NCI-H526 treated with DMSO at 0.1 percent for 48 hours (cell line): ENCODE measurements at places on chromosomes 2 and 18.

GRCh38 chr2:196170606-196171247 lies 651 bp downstream of the STK17B start:
- DNase-seq = no peak

- DNase-seq = no peak
Observed at GRCh38 chr2:43274055-43274454, 47.6 kb upstream of the ZFP36L2 start.

GRCh38 chr2:167187978-167188967 lies 300.0 kb downstream of the XIRP2 start:
- no peak for DNase-seq

GRCh38 chr2:42978887-42979415 lies 186.6 kb upstream of the HAAO start:
- no peak for DNase-seq

DNA sequence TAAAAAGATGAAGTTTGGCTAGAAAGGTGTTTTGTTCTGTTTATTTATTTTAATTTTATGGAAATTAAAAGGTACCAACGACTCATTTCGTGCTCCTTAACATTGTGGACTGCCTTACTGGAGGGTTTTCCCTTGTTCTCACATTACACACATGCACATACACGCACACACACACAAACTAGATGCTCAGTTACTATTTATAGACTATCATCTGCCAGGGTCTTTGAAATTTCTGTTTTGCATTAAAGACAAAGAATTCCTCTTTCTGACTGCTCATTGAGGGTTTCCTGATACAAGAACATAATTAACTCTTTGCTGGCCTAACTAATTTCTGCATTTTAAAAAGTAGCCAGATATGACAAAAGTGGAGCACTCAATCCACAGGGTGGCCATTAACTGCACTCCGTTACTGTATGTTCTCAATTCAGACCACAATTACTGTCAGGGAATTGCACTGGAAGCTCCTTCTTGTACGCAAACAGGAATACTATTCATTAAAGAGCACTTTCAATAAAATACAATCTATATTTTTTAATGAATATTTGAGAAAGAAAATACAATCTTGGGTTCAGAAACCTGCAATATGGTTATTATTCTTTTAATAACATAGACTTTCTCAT lies 366.9 kb upstream of the GALNT5 start:
- peak; percentile 75 for DNase-seq

- no peak for DNase-seq
Observed at GRCh38 chr18:24584205-24584604, 123.8 kb downstream of the HRH4 start.

- DNase-seq = no peak
Observed at GRCh38 chr2:109046925-109047508, 58.0 kb upstream of the EDAR start.

DNA sequence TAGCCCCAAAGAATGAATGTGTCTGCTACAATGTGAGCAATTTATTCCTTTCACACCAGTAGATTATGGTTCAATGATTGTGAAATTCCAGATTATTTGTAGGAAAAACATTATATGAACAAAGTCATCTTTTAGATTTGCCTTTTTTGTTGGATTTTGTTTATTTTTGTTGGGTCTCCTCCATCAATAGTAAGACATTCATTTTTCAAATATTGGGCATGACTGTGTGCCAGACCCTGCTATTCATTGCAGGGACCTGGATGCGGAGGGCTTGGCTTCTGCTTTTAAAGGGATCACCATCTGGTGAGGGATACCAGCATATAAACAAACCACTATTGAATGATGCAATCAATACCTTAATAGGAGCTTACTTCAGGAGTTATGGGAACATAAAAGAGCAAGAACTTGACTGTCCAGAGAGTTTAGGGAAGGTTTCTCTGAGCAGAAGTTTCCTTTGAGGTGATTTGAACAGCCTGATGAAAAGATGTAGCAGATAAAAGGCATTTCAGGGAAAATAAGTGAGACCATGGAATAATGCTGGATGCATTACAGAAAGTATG lies 486.7 kb downstream of the EPHA4 start:
- DNase-seq = no peak

DNA sequence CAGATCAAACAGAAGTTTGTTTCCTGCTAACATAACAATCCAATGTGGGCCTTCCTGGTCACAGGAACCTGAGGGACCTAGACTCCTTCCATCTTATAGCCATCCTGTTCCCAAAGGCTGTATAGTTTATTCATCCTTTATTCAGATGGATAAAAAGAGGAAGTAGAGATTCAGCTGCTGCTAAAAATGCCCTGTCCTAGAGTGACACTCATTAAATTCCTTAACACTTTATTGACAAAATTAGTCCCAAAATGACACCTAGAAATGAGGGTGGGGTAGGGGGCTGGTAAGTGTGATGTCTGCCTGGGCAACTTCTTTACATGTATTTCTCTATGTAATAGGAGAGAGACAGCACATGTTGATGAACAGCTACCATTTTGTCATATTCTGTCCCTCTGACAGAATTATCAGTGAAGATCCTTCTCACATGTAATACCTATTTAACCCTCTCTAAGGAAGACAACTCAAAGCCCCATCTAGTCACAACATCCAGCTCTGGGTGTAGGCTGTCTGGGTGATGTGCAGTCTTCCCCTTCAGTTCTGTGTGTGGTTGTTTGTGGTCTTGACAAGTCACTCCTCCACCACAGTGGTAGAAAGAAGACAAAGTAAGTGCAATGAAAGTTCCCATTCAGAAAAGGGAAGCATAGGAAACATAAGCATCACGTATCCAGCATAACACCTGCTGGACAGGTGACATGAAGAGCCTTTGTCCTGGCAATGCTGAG lies 253.9 kb upstream of the CNTNAP5 start:
- DNase-seq = no peak

DNA sequence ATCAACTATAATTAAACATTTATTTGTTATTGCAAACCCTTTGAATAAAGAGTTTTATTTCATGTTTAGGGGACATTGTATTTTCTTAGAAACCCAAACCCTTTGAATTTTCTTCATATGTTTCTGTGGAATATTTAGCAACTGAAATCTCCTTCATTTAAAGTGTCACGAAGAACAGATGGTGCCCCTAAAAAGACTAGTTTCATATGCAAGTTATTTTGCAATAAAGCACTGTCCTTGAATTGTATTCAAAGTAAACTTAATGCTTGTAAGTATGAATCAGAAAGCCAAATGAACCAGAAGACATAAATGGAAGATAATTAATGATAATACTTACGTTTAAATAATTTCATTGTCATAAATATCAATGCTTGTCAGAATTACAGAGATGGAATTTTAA lies 151.9 kb upstream of the CWC22 start:
- no peak for DNase-seq

DNA sequence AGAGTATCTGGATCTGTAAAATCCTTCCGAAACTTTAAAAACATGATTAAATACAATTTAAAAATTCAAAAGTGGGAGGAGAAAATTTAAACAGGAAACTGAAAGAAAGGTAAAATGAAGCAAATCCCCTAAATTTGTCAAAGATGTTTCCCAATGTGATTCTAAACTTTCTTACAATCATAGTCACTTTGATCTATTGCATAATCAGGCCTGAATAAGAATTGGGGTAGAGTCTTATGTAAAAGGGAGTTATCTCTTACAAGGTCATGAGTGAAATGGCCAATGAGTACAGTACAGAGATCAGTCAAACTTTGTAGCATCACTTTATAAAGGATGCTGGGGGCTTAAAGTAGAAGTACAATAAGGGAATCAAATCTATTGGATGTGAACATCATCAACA lies 1657.7 kb upstream of the CELF4 start:
- no peak for DNase-seq

- no peak for DNase-seq
Observed at GRCh38 chr2:227043981-227044380, 120.0 kb downstream of the COL4A4 start.

DNA sequence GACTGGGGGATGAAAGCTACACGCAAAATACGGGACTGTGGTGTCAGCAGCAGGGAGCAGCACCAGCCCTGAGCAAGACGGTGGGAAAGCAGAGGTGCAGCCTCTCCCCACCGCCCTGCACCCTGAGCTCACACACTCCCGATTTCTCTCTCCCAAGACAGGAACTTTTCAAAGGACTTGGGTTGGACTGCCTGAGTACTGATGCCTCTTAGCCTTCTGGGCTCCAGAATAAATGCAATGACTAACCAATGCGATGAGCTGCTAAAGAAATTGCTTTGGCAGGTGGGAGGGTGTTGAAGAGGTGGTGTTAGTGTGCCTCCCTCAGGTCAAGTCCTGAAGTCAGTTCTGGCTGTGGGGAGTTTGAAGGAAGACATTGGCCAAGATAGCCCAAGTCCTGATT lies 9.6 kb downstream of the TRIM54 start:
- no peak for DNase-seq
